Adrenal gland (tissue), 19 donors: ENCODE measurements at places on chromosomes 16 and 17. TPM values are rescaled to one million over a fixed set of nuclear protein-coding genes. Genes with fewer than 3 reads are reported as not detected.

GRCh38 chr16:11151156-11151884 lies 104.7 kb downstream of the SOCS1 start:
- no peak overlapping the region for H3K4me3 ChIP-seq
- no peak for DNase-seq
- H3K4me1 ChIP-seq, result no peaks in the 10 kb centered on the region
- H3K27me3 ChIP-seq, result no peaks in the 10 kb centered on the region

GRCh38 chr17:82299452-82299851 lies 18.0 kb downstream of the CD7 start:
- H3K27ac ChIP-seq, result no peak overlapping the region
- H3K4me3 ChIP-seq, result no peak overlapping the region
- H3K27me3 ChIP-seq, result no peaks in the 10 kb centered on the region
- no peaks in the 10 kb centered on the region for H3K36me3 ChIP-seq
- peaks cover 27% of the 10 kb centered on the region for H3K4me1 ChIP-seq

FLOT2 gene
- 43.3 TPM for polyA plus RNA-seq

SRCIN1 gene
- 4.7 TPM for polyA plus RNA-seq

HS3ST3A1 gene
- polyA plus RNA-seq, result 4.1 TPM

HOXB8 gene
- polyA plus RNA-seq, result 13.3 TPM
